SK-N-SH (cell line): ENCODE measurements at places on chromosomes 12 and 14. TPM values are rescaled to one million over a fixed set of nuclear protein-coding genes. Genes with fewer than 3 reads are reported as not detected.

GRCh38 chr14:56216626-56217379 is 98.6 kb downstream of the PELI2 start:
- no peak for DNase-seq

DNA sequence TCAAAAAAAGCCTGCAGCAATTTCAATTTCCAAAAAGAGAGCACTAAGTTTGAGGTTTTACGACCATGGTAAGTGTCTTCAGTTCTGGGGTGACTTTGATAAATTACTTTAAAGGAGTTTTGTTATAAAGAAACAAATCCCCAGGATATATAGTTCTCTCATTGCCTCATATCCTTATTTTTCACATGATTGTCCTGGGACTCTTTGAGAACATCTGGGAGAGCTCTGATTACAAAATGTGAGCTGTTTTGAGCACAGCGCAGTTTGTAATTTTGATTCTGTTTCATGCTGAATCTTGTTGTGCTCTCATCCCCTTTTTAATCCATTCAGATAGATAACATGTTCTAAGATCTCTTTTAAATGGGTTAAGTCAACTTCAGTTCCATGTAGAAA is 67.7 kb upstream of the DCN start:
- no peak for DNase-seq

Gene CHURC1
- polyA plus RNA-seq: 66.8 and 74.8 TPM in 2 replicates

Gene NANOG
- not detected in 2 replicates for polyA plus RNA-seq

GRCh38 chr12:78176643-78177042 is 345.9 kb downstream of the NAV3 start:
- no peak for DNase-seq

- DNase-seq: no peak
Measured at GRCh38 chr12:27133022-27133590, 50.7 kb upstream of the C12orf71 start.

GRCh38 chr12:58860056-58860787 is 60.1 kb downstream of the LRIG3 start:
- no peak for DNase-seq

- DNase-seq: no peak
Measured at GRCh38 chr12:128076188-128076587, 190.8 kb upstream of the TMEM132C start.

- DNase-seq: no peak
Measured at GRCh38 chr12:26524862-26525465, 308.0 kb downstream of the ITPR2 start.

Gene CELA1
- 0.05 TPM in 1 of 2 replicates, not detected in the other for polyA plus RNA-seq

DNA sequence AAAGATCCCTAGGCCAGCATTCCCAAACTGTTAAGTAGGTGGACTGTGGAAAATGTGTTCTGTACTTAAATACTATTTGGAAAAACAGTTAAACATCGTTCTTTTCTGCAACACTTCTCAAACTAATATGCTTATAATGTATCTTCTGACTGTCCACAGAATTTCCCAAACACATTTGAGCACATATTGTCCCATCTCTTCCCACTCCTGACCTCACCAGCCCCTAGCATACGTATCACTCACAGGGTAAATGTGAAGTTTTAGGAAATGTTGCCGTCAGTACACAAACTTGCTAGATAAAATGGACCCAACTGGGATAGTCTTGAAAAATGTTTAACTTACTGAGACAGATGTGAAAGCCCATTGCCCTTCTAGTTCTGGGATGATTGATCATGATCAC is 27.7 kb downstream of the ARID2 start:
- DNase-seq: no peak

GRCh38 chr14:29892327-29892726 is 35.3 kb downstream of the PRKD1 start:
- DNase-seq: no peak

- no peak for DNase-seq
Measured at GRCh38 chr12:130163461-130164215, 1.4 kb downstream of the FZD10 start.

Gene GSG1
- 0.39 and 0.68 TPM in 2 replicates for polyA plus RNA-seq

DNA sequence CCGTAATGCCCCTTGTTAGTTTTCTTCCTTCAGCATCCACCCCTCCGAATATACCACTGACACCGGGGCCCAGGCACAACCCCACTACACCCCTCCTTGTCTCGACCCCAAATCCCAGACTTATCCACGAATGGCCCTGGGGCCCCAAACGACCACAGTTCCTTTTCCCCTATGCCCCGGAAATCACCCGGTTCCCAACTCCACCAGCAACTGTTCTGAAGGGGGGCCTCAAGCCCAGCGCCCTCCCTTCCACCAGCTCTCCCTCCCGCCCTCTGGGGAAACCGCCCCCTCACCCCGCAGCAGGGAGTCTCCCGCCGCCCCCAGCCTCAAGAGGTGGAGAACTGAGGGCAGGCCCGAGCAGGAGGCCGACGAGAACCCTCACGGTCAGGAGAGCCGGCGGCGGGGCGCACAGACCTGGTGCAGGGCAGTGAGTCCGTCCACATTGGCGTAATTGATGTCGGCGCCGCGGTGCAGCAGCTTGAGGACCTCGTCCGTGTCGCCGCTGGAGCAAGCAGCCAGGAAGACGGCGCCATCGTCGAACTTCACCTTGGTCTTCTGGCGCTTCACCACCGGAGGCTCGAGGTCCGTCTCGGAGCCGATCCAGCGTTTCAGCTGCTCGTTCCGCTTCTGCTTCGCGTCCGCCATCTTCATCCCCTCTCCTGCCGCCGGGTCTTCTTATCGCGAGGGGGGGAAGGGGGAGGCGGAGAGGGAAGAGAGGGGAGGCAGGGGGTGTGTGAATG is 446 bp downstream of the PPP1R12A start:
- peak; percentile 67 for DNase-seq

GRCh38 chr14:75986439-75986765 is 839 bp downstream of the IFT43 start:
- no peak for DNase-seq

DNA sequence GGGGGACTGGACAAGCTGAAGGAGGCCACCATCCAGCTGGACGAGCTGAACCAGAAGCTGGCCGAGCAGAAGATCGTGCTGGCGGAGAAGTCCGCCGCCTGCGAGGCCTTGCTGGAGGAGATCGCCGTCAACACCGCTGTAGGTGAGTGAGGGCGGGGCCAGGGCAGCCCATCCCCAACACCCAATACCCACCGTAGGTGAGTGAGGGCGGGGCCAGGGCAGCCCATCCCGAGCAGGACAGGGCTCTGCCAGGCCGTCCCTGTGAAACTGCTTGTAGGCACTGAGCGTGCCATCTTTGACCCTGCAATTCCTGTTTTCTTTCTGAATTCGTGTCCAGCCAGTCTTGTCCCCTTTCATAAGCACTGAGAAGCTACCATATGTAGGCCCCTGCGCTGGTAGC is 74.0 kb downstream of the CCDC92 start:
- DNase-seq: no peak

DNA sequence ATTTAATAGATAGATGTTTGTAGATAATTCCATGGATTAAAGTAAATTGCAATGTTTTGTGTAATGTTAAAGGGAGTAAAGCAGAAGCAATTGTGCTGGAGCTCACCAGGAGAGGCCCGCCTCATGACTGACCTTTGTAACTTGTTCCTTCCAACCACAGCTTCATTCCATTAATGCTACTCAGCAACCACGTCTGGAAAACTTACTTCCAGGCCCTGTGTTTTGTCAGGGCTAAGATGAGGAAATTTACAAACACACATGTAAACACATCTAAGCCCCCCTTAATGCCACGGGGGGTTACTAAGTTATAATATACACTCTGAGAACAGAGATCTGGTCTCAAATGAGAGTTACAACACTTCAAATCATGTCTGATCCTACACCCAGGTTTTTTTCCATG is 12.4 kb downstream of the LUM start:
- DNase-seq: no peak

Gene HOXC5
- 1.5 and 2.1 TPM in 2 replicates for polyA plus RNA-seq

GRCh38 chr12:11765421-11765816 is 115.9 kb downstream of the ETV6 start:
- no peak for DNase-seq

Gene USP44
- 0.07 and 0.18 TPM in 2 replicates for polyA plus RNA-seq

- peak; percentile 48 for DNase-seq
Measured at GRCh38 chr14:101928415-101928841, 35.9 kb upstream of the DYNC1H1 start.

DNA sequence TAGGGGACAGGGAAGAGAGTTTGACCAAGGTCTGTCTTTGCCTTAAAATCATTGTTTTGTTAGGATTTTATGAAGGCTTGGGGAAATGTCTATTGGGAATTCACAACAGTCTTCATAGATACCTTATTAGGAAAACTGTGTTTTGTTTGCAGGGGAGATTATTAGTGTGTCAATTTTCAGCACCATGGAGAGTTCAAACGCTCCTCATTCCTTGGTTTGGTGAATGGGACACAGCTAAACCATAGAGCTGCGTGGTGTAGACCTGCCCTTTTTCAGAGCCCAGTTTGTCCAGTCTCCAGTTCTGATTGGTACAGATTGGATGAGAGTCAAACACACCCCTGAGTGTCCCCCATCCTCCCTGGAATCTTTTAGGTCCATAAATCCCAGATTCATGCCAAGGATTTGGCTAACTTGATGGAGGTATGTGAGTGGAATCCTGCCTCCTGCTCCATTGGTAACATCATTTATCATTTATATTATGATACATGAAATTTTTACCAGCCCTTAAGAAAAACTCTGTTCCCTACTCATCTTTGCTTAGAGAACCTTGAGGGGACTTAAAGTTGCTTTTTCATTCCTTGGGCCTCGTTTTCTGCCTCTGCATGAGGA is 12.0 kb downstream of the NGDN start:
- no peak for DNase-seq

- DNase-seq: no peak
Measured at GRCh38 chr14:55739967-55740648, 160.1 kb downstream of the KTN1 start.

- DNase-seq: no peak
Measured at GRCh38 chr14:103728721-103729120, 13.1 kb downstream of the ZFYVE21 start.

GRCh38 chr14:58107947-58108552 is 44.0 kb downstream of the ARMH4 start:
- DNase-seq: peak; percentile 51

- no peak for DNase-seq
Measured at GRCh38 chr12:95105540-95105939, 32.1 kb upstream of the NR2C1 start.

DNA sequence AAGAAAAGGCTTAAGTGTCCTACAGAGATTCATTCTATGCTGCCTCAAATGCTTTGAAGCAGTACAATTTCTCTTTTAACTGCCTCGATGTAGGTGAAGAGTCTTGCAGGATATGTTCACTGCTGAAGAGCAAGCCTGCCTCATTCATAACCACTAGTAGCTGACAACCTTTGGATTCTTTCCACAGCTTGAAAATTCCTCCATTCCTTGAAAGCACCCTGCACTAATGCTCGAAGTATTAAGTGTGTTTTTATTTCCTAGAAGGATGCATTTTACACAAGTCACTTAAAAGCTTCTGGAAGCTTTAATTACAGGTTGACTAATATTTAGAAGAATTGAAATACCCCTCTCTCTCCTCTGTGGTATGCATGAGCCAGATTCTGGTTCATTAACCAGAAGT is 429.4 kb downstream of the DIO2 start:
- no peak for DNase-seq

DNA sequence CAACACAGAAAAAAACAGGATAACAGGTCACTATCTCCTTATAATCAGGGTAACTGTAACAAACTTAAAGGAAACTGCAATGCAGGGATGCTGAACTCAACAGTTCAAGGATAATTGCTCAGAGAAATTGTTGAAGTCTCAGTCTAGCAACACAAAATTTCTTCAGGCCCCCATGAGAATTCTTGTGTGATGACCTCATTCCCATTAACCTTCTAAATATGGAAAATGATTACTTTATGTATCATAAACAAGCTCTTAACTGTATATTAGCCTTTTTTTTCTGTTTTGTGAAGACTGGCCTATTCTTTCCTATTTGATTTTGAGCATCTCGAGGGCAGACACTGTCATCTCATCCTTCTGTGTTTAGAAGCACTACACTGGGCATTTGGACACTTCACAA is 47.1 kb downstream of the IGF1 start:
- DNase-seq: no peak

DNA sequence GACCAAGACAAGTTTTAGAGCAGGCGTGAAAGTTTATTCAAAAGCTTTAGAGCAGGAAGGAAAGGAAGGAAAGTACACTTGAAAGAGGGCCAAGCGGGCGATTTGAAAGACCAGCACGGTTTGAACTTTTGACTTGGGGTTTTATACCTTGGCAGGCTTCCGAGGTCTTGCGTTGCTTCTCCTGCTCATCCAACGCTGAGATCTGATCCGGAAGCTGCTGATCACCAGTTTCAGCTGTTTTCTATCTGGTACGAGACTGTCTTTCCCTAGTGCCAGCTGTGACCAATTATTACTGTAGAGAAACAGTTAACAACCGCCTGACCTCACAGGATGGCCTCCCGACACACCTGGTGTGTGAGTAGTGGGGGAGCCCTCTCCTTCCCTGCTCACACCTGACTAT is 20.6 kb upstream of the SNRPF start:
- peak; percentile 25 for DNase-seq

Gene STYK1
- not detected in 2 replicates for polyA plus RNA-seq
